ENCODE measurements at places on chromosomes 1 and 21.

- no peak for DNase-seq
Observed at GRCh38 chr21:38327984-38328383, 71.2 kb downstream of the KCNJ15 start.

DNA sequence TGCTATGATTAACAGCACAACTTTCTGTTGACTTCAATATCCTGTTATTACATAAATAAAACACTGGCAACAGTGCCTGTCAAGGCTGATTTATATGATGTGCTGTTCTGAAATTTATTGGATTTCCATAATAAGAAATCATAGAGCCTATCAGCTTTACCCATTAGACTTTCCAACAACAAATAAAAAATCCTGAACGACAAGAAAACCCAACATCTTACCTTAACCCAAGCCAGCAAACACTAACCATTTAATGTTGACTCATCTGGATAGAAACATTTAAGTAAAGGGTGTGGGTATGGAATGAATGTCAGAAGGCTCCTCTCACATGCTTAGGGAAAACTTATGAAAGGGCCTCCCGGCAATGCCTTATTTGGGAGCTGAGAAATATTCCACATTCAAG lies 165.1 kb downstream of the SLC45A1 start:
- no peak for DNase-seq

- no peak for DNase-seq
Observed at GRCh38 chr1:227170361-227171166, 147.7 kb downstream of the CDC42BPA start.

GRCh38 chr1:153544453-153545066 lies 1.0 kb downstream of the S100A4 start:
- no peak for DNase-seq

GRCh38 chr21:15627011-15627410 lies 102.8 kb upstream of the USP25 start:
- DNase-seq, result no peak

GRCh38 chr1:72117621-72118020 lies 164.7 kb downstream of the NEGR1 start:
- DNase-seq, result no peak

GRCh38 chr1:78101514-78101913 lies 55.7 kb downstream of the GIPC2 start:
- no peak for DNase-seq

DNA sequence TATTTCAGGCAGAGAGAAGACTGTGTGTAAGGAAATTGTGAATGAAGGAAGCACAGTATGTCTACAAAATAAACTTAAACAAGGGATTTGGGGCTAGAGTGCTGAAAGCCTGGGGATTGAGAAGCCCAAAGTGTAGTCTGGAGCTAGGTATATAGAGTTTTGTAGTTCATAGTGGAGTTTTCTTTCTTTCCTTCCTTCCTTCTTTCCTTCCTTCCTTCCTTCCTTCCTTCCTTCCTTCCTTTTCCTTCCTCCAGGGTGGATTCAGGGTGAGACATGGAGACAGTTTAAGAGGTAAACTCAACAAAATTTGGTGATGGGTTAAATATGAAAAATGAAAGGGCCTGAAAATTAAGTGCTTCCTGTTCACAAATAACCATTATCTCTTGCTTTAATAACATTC lies 757.8 kb upstream of the CXADR start:
- no peak for DNase-seq

- no peak for DNase-seq
Observed at GRCh38 chr1:82366689-82367088, 566.0 kb downstream of the ADGRL2 start.

- no peak for DNase-seq
Observed at GRCh38 chr21:46660505-46660904, 25.0 kb downstream of the PRMT2 start.

- no peak for DNase-seq
Observed at GRCh38 chr1:114099268-114099667, 54.4 kb downstream of the SYT6 start.

GRCh38 chr1:38476850-38477178 lies 382.8 kb downstream of the RRAGC start:
- no peak for DNase-seq

DNA sequence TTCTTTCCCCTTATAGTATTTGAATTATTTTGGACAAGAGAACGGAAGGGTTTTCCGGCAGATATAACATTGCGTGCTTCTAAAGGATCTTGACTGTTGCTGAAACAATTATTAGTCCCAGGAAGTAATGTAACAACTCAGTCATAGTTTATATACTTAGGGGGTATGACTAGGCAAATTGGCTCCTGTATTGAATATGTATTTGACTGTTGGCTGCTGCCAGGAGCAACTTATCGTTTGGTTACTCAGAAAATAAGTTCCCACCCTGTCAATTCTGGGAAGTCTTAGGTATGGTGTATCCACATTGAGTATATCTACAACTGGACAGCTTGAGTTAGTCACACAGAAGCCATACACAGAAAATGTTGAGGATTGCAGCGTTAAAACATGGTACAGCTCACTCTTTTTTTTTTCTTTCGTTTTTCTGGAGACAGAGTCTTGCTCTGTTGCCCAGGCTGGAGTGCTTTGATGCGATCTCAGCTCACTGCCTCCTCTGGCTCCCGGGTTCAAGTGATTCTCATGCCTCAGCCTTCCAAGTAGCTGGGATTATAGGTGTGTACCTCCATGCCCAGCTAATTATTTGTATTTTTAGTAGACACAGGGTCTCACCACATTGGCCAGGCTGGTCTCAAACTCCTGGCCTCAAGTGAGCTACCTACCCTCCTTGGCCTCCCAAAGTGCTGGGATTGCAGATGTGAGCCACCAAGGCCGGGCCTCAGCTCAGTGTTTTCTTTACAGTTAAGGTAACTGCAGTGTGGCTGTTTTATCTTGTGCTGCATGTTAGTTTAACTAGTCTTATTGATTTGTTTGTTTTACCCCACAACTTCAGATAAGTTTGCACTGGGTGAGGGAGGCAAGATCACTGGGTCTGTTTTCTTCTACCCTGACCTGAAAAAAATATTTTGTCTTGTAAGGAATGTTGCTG lies 10.2 kb downstream of the SMAP2 start:
- DNase-seq, result no peak

DNA sequence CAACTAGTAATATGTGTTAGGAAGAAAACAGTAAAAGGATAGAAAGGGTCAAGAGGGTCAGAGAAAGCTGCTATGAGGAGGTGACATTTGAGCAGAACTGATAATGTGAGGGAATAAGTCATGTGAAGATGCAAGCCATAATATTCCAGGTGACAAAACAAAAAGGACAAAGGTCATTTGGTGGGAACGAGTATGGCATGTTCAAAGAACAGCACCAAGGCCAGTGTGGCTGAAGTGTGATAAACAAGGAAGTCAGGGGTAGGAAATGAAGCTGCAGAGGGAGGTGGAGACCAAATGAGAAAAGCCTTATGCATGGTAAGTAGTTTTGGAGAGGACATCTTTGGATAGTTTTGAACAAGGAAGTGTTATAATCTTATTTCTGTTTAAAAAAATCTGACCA lies 46.7 kb downstream of the LPGAT1 start:
- no peak for DNase-seq

GRCh38 chr1:48469616-48470480 lies 2.2 kb downstream of the SPATA6 start:
- DNase-seq, result no peak

GRCh38 chr1:82245345-82246014 lies 444.7 kb downstream of the ADGRL2 start:
- DNase-seq, result no peak

DNA sequence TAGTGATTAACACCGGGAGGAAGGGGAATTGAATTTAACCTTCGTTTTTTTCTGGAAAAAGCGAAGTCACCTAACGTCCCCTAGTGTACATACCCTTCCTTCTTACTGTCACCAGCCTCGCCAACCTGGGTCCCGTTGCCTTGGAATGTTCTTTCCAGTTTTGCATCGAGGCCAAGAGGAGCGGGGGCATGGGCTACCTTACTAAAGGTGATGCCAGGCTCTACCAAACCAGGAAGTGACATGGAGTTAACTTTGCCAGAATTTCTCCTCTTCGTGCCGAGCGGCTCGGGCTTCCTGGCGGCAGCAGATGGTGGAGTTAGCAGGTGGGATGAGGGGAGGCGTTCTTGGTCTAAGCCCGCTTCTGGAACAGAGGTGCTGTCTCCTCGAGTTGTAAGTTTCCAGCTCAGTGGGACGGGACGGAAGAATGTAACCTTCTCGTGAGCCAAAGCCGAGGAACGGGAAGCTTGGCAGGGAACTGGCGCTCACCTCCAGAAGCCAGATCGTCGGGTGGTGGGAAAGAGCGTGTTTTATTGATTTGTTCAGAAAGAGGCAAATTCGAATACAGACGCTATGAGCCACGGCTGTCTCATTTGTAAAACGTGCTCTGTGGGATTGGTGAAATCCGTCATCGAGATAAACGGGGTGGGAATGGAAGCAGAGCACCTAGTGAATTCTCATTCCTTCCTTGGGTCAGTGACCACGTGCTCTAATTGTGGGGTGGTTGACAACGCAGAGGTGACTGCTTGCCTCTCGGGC lies 486 bp downstream of the NIPAL3 start:
- DNase-seq, result no peak

DNA sequence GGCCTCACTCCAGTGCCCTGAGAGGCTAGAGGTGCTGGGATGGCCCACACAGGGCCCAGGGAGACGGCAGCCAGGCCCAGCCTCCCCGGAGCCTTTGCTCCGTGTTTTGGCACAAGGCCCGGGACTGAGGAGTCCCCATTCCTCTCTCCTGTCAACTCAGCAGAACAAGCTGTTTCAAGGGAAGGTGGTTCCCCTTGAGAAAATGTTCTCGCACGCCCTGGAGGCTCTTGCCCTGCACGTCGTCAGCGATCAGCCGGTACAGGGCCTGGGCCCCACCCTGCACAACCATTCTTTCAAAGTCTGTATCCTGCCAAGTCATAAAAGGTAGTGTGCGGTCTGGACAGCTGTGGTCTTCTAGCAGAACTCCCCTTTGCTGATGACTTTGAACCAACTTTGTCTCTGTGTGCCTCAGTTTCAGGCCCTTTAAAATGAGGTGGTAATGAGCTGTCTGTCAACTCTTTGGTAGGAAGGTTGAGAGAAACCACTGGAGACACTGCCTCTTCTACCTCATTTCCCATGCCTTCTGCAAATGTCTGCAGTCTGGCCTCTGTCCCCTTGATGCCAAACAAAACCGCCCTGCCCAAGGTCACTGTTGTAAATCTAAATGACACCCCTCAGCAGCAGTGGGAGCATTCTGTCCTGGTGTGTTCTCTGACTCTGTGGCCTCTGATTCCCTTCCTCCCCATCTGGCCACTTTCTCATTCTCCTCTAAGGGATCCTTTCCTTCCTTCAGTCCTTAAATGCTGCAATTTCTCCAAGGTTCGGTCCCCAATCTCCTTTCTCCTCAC lies 138.6 kb upstream of the JUN start:
- peak; percentile 34 for DNase-seq

- peak; percentile 74 for DNase-seq
Observed at GRCh38 chr1:25675729-25676476, 59.3 kb downstream of the MAN1C1 start.

DNA sequence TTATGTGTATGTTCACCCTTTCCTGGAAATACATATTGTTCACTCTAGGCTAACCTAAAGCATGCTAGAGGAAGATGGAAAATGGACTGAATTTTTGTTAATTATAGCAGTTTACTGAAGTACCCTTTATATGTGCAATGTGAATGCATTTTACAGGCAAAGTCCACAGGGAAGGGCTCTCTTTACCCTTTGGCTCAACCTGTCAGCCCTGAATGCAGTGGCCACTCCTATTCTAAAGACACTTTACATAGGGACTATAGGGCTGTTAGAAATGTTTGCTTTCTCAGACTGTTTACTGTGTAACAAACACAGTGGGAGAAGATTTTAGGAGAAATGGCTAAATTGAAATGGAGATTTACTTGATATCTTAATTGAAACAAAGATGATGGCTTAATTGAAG lies 78.5 kb downstream of the BRINP2 start:
- no peak for DNase-seq

- DNase-seq, result no peak
Observed at GRCh38 chr1:197557302-197557701, 218.0 kb downstream of the DENND1B start.

GRCh38 chr1:178486100-178487069 lies 10.4 kb downstream of the CLEC20A start:
- no peak for DNase-seq

- DNase-seq, result no peak
Observed at GRCh38 chr1:15004396-15004795, 149.2 kb upstream of the TMEM51 start.

- DNase-seq, result no peak
Observed at GRCh38 chr1:14939527-14940284, 213.8 kb upstream of the TMEM51 start.

GRCh38 chr1:184283999-184284398 lies 102.8 kb upstream of the C1orf21 start:
- no peak for DNase-seq

GRCh38 chr1:65979136-65980044 lies 186.7 kb downstream of the PDE4B start:
- no peak for DNase-seq

DNA sequence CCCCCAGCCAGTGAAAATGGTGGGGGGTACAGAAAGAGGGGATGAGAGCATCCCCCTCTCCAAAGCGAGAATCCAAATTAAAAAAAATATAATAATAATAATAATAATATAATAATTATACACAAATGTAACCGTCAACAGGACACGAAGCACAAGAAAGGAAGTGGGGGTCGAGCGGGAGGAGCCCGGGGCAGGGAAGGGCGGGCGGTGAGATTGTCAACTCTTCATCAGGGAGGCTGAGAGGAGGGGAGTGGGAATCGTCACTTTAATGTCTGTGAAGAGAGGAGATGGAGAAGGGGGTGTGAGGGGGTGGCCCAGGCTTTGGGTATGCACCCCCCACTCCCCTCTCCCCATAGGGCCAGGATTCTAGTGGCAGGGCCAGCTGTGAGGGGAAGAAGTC lies 33.2 kb downstream of the MEF2D start:
- DNase-seq, result no peak

GRCh38 chr1:2340918-2341254 lies 50.5 kb downstream of the MORN1 start:
- no peak for DNase-seq

DNA sequence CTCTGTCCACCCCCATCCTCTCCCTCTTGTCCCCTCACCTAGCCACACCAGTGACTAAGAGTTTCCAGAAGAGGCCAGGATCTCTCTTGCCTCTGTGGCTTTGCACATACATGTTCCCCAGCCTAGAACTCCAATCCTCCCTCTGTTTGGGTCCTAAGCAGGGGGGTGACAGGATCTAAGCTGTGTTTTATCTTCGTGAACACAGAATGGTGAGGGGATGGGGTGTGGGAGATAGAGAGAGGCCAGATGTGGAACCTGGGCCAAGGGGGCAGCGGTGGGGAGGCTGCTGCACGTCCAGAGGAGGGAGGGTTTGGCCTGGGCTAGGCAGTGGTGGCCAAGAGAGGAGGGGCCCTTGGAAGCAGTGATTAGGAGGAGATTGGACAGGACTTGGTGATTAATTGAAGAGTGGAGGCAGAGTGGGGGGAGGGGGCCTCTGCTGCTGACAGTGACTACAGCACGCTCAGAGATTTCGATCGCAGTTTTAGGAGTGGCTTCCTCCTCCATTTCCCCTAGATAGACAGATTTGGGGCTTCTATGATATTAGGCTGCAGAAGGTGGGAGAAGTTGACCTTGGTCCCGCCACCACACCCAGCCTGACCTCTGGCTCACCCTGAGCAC lies 17.1 kb upstream of the ADGRB2 start:
- no peak for DNase-seq

All from T-cell (primary cell).